ENCODE measurements at places on chromosomes 5 and 9.

- no peak for DNase-seq
Observed at GRCh38 chr5:81696418-81697397, 54.2 kb downstream of the SSBP2 start.

GRCh38 chr5:142128675-142129208, 20.2 kb downstream of the NDFIP1 start:
- no peak for DNase-seq

DNA sequence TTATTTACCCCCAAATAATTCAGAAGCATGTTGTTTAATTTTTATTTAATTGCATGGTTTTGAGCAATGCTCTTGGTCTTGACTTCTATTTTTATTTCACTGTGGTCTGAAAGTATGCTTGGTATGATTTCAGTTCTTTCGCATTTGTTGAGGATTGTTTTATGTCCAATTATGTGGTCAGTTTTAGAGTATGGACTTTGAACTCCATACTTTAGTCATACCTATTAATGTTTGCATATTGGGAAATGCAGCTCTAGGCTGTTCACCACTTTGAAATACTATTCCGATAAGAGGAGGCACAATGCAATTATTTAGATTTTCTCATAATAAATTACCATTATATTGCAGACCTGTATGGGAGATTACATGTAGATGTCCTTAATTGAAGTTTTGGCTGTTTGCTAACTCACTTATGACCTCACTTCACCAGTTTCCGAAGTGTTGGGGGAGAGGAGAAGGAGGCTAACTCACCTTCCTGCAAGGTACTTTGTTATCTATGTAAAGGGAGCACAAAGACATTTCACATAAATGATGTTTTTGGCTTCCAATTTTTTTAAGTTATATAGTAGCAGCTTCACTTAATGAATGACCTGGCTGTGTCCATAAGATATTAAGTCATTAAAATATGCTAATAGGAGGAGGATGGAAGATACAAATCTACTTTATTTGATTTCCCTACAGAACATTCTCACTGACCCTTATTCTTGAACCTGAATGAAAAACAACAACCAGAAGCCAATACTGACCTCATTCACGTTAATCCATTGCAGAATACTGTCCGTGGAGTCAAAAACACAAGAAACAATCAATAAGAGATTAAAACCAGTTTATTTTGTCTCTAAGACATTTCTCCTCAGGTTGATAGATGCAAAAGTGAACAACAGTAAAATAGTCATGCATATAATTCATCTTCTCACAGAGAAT, 970.3 kb upstream of the ARRDC3 start:
- no peak for DNase-seq

- no peak for DNase-seq
Observed at GRCh38 chr9:8437876-8438275, 638.3 kb upstream of the DMAC1 start.

DNA sequence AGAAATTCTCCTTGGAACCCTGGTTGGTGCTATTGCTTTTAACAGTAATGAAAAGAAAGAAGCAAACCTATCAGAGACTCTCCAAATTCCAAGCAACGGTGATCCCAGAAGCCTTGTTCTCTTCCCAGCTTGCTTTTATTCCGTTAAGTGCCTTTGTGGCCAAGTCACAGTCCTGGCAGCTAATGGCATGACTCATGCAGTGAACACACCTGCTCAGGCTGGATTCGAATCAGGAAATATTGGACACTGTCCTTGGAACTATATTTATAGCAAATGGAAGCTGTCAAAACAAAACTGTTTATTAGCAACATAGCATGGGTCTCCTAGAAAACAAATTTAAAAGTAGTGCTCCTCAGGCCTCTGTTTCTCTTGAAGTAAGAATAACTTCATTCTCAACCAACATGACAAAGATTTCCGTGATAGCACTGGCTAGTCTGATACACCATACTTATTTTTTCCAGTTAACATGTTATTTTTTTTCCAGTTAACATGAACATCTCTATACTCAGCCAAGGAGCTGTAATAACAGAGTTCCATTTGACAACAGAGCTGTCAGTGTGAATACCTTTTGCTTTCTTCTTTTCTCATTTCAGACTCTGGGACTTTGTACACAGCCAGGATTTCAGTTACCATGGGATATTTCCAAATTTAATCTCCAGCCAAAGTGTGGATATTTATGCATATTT, 502.4 kb downstream of the GADD45G start:
- peak; percentile 60 for DNase-seq

- no peak for DNase-seq
Observed at GRCh38 chr5:1655496-1656270, 131.9 kb upstream of the LPCAT1 start.

- DNase-seq, result peak; percentile 52
Observed at GRCh38 chr5:144812763-144813162, 642.1 kb downstream of the KCTD16 start.

Data from left lung (tissue), 14 donors.